ENCODE measurements at places on chromosomes 12 and 14.
A peak's percentile ranks its signal among the peaks of the same experiment; 100 is the strongest.

GRCh38 chr12:78004249-78005093, 173.8 kb downstream of the NAV3 start:
- DNase-seq = no peak

DNA sequence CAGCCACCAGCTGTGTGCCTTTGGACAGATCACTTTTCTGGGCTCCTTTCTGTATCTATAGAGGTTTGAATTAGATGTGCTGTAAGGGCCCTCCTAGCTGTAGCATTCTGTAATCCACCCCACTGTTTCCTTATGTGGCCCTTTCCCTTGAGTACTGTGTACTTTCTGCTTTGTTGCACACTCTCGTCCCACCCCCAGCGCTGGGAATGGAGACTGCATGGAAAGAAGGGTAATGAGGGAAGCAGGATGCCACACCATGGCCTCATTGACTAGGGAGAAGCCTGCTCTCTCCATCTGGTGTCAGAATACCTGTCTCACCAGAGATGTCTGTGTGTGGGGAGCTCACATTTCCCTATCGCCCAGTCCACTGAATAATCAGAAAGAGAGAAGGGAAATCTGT, 13.6 kb upstream of the GALNT16 start:
- no peak for DNase-seq

DNA sequence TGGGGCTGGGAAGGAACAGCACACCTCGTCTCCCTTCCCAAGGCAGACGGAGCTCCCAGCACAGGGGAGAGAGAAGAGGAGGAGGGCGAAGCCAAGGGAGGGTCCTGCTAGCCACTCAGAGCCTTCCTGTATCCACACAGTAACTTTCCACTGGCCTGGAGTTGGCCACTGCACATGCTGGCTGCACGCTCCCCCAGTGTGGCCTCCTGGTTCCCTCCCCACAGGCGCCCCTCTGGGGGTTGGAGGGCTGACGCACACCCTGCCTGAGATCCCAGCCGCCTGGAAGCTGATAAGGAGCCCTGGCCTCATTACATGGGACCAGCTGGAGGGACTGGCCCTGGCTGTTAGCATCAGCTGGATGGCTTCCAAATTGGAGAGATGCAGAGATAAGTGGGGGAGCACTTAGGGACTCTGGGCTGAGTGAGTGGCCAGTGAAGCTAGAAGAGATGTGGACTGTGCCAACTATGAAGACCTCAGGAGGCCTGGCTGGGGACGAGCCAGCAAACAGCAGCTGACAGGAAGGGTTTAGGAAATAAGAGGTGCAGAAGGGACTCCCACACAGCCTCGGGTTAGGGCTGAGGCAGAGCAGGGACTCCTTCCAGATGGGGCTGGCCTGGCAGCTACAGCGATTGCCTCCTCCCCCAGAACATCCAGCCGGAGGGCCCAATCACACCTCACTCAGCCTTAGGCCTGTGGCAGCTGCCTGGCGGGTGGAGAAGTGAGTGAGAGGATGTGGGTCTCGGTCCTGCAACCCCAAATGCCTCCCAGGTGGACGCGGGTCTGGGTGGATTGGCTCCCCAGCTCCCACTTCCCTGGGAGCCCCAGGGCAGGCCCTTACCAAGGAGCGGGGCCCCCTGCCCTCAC, 26.3 kb upstream of the BCDIN3D start:
- DNase-seq = peak; percentile 92

DNA sequence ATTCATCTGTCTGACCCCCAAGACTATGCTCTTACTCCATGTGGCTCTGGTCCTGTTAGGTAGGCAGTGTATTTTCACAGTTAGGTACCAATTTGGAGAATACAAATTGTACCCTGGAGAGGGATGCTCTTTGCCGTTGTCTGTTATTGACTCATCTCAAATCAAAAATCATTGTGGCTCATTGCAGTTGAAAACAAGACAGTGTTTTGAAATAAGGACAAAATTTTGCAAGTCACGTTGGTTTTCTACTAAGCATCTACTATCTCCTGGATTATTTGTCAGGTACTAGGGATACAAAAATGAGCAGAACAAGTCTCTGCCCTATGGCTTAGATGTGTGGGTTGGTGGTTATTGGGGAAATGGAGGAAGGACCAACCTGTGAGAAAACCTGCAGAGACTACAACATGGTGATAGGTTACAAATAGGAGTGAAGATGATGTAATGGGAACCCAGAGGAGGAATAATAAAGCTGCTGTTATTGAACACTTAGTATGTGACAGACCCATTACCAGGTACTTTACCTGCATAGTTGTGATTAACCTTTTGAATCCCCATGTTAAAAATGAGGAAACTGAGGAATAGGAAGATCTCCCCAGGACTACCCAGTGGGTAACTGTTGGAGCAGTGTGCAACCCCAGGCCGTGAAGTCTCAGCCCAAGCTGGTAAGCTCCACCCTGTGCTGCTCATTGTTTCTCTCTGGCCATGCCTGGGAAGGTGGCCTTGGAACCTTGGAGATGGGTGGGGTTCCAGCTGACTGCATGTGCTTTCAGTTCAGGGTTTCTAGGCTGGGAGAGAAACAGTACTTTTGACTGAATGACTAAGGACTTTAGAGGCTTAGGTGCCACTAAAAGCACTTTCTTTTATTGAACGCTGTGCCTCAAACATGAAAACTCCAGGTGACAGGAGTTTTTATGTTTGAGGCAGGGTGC, 72.9 kb upstream of the SRSF5 start:
- no peak for DNase-seq

DNA sequence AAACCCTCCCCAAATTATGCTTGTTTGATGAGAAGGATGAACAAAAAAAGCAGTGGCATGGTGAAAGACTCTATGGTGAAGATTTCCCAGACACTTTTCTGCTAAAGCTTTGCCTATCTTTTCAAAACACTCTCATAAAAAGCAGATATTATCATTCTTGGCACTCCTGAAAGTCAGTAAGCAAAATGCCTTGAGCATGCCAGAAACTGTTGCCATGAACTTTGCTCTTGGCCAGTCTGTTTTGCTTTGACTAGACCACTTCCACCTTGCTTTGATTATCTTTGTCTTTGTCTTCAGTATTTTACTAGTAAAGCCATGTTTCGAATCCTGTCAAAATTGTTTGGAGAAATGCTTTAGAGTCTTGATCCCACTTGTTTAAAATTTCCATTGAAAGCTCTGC, 110.4 kb downstream of the CNTN1 start:
- no peak for DNase-seq

- DNase-seq = no peak
Measured at GRCh38 chr12:11894890-11895289, 175.8 kb upstream of the BCL2L14 start.

- DNase-seq = no peak
Measured at GRCh38 chr14:64075613-64076005, 218.6 kb downstream of the ESR2 start.

DNA sequence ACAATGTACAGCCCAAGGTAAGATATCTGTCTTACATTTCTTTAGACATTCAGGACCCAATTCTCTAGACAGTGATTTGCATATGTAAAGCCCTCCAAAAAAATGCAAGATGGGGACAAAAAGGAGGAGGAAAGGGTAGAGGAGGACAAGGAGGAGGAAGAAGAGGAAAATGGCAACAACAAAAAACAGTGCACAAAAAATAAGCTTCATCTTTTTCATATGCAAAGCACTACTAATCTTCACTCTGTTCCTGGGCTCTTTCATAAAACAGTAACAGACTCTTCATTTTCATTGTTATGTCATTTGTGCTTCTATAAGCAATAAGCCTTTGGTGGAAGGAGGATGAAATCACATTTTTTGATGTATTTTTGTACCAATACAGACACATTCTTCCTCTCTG, 61.4 kb downstream of the KCNH5 start:
- DNase-seq = no peak

DNA sequence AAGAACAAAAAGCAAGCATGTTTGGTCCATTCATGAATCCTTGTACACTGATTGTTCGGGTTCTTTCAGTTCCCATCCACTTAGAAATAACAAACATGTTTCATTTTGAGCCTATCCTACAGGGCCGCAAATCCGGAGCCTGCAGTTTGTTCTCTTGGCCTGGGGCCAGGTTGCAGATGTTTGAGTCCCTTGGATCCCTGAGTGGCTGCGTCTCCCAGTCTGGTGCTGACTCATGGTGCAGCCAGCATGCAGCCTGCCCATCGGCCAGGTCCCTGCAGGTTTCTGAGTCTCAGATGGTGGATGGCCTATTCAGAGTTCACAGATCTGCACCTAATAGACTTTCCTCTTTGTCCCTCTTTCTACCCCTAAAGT, 1.9 kb upstream of the DYNC1H1 start:
- peak; percentile 90 for DNase-seq

DNA sequence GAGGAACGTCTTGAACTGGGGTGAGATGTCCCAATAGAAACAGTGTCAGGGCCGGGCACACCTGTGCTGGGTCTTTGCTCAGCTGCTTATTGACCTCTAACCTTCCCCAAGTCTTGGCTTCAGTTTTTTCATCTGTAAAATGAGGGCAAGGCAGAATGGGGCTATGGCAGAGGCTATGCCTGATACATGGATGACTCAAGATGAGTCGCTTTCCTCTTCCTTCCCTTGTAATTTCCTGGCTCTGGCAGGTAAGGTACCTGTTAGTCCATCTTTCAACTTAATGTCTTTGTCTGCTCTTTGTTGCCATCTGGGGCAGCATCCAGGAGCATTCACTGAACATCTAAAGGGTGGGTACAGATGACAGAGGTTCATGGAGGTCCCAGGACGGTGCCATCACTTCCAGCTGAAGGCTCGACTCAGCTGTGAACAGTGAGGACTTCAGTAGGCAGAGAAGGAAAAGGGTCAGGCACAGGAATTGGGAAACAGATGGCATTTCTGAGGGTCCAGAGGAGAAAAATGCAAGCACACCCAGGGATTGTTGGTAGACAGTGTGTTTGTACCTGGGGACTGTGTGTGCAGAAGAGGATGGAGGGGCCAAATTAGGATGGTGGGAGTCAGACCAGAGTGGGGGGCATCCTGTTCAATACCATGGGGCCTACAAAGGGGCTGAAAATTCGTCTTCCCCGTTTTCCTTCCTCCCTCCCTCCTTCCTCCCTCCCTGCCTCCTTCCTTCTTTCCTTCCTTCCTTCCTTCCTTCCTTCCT, 268.3 kb downstream of the VRK1 start:
- DNase-seq = no peak

- no peak for DNase-seq
Measured at GRCh38 chr12:80056845-80057244, 42.5 kb upstream of the OTOGL start.

DNA sequence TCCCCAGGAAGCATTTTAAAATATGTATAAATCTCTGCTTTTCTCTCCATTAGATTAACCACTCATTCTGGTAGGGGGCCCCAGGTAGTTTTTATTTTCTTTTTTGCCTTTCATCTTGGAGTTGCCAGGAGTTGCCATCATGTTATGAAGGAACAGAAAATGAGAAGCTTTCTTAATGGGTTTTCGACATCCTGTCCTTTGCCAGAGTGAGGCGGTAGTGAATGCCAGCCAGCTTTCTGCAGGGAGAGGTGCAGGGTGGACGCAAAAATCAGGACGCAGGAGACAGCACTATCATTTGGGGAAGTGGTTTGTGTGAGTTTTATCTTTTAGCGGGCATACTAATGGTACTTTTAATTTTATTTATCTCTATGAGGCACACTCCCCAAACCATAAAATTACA, 1.7 kb downstream of the RASSF8 start:
- peak; percentile 44 for DNase-seq

GRCh38 chr14:49992901-49993339, 100.0 kb downstream of the ARF6 start:
- DNase-seq = no peak
